ENCODE measurements at places on chromosomes 3 and 15. TPM values are rescaled to one million over a fixed set of nuclear protein-coding genes. Genes with fewer than 3 reads are reported as not detected.

DNA sequence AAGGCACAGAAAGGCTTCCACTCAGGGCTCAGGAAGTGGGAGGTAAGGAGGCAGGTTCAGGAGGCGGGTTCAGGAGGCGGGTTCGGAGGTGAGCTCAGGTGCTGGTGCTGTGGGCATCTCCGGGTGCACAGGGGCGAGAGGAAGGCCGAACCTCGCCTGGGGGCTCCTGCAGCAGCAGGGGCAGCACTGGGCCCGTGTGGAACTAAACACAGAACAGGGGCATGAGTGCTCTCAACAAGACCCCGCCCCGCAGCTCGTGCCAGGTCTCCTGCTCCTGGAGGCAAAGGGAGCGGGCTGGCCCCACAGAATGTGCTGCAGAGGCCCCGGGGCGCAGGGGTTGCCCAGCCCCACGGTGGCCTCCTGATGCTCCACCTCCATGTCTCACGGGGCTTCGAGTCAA lies 13.7 kb downstream of the ZDHHC19 start:
- DNase-seq, result no peak

The MAP6D1 gene
- 2.9 TPM for total RNA-seq

DNA sequence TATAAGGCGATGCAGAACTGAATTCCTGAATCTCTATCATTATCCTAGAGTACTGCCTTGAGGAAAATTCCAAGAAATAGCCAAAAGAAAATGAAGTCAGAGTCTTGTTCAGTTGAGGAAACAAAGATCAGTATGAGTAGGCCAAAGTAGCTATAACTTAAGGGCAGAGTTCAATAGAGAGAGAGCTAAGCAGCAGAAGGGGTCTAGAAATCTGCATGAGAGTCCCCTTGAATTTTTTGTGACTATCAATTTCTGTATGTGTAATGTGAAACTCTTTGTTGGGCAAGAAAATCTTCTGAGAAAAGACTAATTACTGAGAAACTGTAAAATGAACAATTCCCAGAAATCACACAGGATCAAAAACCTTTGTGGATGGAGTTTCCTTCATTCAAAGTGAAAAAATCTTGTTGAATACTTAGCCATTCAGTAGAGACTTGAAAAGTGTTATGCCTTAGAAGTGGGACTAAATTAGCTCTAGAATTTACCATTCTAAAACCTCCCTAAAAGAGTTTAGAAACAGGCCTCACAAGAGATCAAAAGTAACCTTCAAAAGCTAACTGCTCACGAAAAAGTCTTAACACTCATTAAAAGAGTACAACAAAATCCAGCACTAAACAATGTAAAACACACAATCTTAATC lies 43.1 kb upstream of the FNDC3B start:
- DNase-seq, result no peak

DNA sequence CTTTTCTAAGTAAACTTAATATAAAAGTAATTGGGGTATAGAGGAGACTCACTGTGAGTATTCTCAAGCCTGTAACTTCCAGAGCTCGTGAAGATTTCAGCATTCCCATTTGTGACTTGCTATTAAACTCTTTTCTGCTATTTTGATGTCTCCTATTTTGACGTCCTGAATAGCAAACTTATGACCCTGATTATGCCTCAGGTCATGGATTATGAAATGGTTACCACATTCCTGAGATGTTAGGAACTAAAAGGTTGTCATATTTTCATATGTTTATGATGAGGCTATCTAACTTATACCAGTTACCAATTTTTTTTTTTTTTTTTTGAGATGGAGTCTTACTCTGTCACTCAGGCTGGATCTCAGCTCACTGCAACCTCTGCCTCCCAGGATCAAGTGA lies 105.5 kb downstream of the ATG7 start:
- no peak for DNase-seq

The TFRC gene
- 680 TPM for total RNA-seq

DNA sequence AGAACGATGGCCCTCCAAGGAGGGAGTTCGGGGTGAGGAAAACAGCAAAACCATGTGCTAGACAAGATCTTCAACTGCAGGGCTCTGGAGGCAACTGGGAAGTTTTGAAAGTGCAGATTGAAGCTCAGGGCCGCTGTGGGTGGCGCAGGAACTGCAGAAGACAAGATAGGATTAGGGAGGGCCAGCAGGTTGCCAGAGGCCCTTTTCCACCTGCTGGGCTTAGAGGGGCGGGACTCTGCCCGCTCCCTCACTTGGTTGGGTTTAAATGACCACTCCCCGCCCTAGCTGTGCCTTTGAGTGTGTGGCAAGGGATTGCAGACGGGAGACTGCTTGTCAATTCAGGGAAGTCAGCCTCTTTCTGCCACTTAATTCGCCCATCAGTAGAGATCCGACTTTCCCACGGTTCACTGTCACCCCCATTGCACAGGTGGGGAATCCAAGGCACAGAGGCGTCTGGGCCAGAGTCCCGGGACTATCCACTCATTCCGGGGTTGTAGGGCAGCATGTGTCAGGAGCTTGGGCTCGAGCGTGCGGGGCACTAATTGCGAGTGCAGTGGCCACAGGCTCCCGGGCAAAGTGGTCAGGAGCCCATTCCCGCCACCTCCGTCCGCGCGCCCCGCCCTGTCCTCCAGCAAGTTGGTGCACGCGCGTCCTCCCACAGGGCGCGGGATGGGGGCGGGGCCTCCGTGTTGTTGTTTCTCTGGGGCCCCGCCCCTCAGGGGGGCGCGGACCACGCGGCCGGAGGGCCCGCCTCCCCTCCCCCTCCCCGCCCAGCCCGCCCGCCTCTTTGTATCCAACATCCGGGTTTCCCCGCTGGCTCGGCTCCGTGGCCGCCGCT lies at the start of gene ACVR2B:
TSS of gene ACVR2B (plus strand) at position 816 of the 838 bp plus-strand sequence. CDS start 433 bp downstream, outside the sequence.
- peak; percentile 61 for DNase-seq

- DNase-seq, result no peak
Observed at GRCh38 chr15:92533298-92533697, 122.3 kb downstream of the FAM174B start.

- no peak for DNase-seq
Observed at GRCh38 chr3:177810162-177810623, 612.9 kb upstream of the TBL1XR1 start.

The SIDT1 gene
- 11.7 TPM for total RNA-seq

GRCh38 chr15:67148196-67148701 lies 82.8 kb downstream of the SMAD3 start:
- DNase-seq, result no peak

DNA sequence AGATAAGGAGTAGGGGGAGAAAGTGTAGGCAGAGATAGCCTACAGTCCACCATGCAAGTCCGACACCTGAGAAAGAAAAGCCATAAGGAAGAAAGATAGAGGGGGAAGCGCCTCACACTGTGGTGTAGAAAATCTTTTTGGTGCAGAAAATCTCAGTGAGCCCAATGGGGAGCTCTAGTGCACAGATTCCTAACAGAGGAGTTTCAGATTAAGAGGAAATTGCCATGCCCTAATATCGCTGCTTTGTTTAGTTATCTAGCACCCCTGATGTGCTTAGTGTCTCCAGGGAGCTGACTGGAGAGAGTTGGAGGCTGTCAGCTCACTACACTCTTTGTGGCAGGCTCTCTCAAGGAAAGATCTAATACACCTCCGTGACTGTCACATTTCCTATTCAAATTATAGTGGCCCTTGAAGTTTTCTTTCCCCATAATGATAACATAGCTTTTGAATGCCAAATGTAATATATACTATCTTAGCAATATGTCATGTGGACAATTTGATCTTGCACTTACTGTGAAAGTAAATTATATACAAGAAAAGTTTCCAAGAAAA lies 33.7 kb downstream of the CGGBP1 start:
- no peak for DNase-seq

The PLA2G4D gene
- total RNA-seq, result not detected

DNA sequence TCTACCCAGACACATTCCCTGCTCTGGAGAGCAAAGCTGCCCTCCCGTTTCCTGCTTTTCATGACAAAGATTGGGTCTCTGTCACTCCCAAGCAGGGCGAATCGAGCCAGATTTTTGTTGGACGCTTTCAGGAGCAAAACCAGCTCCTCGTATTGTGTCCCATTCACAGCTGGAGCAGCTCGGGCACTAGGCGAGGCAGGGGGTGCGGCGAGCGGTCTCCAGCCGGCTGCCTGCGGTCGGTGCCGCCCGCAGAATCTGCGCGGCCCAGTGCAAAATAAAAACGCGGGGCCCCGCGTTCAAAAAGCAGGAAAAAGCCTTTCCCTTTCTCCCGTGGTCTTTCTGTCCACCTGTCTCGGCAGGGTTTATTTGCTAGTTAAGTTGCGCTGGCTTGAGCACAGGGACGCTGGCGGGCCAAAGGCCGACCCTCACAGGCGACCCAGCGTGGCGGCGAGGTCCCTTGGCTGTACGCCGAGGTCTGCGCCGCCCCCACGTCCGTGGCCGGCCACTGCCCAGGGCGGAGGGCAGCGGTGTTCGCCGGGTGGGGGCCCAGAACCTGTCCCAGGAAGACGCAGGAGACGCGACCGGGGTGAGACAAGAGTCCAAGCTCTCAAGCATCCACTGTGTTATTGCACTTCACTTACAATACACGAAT lies 71.2 kb downstream of the CYP19A1 start:
- DNase-seq, result no peak

The GATA2 gene
- total RNA-seq, result 0.28 TPM

DNA sequence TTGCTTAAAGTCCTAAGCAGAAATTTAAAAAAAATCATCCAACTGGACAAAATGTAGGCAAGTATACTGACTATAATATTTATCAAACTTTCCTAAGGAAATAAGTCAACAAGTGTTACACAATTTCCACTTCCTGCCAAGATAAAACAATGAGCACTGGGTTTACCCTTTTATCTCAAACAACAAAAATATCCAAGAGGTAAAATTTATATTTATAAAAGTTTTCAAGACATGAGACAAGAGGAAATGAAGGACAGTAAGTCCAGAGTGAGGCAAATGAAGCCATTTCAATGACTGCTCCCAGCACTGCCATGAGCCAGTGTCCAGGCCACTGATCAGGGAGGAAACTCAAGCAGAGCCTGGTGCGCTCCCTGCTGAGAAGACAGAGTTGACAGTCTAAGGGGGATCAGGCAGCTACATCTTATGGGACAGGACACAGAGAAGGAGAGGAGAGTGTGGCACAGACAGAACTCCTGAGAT lies 439.4 kb downstream of the RAP2B start:
- DNase-seq, result no peak

GRCh38 chr3:177547711-177548350 lies 350.5 kb upstream of the TBL1XR1 start:
- no peak for DNase-seq

DNA sequence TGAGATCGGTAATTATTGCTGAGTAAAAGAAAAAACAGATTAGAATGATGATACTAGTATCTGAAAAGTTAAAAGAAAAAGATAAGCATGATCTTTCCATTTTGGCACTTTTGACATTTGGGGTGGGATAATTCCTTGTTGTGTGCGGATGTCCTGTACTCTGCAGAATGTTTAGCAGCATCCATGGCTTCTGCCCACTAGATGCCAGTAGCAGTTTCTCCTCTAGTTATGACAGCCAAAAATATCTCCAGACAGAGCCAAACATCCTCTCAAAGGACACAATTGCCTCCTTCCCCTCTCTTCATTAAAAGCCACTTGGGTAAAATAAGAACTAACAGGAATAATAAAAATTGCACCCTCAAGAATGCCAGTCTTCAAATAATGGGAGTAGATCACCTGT lies 468.8 kb upstream of the GRM7 start:
- DNase-seq, result no peak

The ZPLD1 gene
- total RNA-seq, result not detected

- DNase-seq, result no peak
Observed at GRCh38 chr3:187926620-187927019, 181.4 kb upstream of the BCL6 start.

DNA sequence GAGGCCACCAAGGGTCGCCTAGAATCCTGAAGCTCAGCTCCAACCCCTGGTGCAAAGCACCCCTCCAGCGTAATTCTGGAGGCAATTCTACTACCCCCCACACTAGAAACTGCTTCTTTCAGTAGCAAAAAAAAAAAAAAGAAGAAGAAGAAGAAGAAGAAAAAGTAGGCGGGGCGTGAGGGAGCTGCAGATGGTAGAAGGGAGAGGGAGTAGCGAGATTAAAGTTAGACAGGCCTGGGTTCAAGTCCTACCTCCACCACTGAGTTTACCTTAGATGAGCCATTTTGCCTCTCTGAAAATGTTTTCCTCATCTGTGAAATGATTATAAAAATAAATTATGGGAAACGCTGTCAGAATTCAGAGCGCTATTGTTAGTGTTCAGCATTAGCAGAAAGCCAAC lies 913 bp downstream of the FAM174B start:
- no peak for DNase-seq

The ISL2 gene
- 1.4 TPM for total RNA-seq

- DNase-seq, result no peak
Observed at GRCh38 chr3:65402597-65402996, 636.1 kb downstream of the MAGI1 start.

GRCh38 chr15:90435652-90436337 lies 47.8 kb downstream of the IQGAP1 start:
- no peak for DNase-seq

The LRTM1 gene
- total RNA-seq, result not detected

- DNase-seq, result no peak
Observed at GRCh38 chr3:45712434-45713110, 23.4 kb downstream of the SACM1L start.

The NR2E3 gene
- total RNA-seq, result not detected

DNA sequence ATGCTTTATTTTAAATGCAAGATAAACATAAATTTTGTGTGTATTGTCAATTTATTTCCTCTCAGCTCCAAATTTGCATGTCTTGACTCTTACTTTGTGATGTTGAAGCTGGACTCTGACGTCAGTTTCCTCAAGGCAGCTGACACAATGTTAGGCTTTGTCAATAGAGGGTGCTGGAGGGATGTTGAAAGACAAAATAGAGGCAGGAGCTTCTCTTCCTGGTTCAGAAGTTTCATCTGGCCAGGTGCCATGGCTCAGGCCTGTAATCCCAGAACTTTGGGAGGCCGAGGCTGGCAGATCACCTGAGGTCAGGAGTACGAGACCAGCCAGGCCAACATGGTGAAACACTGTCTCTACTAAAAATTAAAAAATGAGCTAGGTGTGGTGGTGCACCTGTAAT lies 408.6 kb downstream of the GBE1 start:
- DNase-seq, result no peak

The IQCF5 gene
- total RNA-seq, result not detected

DNA sequence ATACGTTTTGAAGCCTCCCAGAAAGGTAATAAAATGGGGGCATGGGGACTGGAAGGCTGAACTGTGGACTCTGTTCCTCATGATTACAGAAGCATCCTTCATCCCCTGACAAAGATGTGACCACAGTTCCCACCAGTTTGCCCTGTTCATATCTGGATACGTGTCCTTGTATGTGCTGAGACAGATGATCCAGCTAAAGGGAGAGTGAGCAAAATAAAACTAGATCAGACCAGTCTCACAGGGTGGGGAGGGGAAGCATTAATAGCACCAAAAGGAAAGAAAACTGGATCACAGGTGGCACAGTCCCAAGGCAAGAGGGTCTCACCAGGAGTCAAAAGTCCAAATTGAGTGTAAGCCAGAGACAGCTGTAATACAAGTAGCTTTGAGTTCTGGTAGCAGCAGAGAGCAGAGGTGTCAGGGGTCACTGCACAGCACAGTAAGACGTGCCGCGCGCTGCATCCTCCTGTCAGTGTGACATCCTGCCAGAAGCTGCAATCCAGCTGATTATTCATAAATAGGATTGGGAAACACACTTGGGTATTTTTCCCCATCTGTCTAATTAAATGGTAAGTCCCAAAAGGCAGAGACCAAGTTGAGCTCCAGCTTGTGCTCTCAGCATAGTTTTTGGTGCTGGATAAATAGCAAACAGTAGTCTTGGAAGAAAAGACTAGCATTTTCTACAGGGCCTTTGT lies 560.0 kb upstream of the CFAP20DC start:
- no peak for DNase-seq
